AG04450 (cell line): ENCODE measurements at places on chromosomes 3 and 15.

GRCh38 chr3:170714122-170714521 lies 128.2 kb upstream of the SLC7A14 start:
- DNase-seq = no peak

DNA sequence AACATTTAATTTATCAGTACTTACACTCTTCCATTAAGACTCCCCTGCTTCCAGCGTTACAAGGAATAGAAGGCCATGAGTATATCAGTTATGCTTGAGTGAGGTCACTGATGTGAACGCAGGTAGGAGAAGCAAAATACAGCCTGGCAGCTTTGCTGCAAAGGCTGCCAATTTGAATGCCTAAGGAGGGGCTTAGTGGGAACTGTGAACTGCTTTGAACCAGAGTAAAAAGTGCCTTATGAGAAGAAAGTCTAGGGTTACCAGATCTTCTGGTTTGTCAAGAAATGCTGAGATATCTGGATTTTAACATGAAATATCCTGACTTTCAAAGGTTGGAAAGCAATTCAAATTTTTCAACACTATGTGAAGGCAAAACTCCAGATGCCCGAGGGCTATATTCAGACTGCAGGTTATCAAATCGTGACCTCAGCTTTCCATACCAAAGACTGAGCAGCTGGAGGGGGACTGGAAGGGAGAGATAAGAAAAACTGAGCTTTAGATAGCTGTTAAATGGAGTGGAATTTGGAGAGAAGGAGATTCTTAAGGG lies 446.3 kb upstream of the NECTIN3 start:
- DNase-seq = no peak

DNA sequence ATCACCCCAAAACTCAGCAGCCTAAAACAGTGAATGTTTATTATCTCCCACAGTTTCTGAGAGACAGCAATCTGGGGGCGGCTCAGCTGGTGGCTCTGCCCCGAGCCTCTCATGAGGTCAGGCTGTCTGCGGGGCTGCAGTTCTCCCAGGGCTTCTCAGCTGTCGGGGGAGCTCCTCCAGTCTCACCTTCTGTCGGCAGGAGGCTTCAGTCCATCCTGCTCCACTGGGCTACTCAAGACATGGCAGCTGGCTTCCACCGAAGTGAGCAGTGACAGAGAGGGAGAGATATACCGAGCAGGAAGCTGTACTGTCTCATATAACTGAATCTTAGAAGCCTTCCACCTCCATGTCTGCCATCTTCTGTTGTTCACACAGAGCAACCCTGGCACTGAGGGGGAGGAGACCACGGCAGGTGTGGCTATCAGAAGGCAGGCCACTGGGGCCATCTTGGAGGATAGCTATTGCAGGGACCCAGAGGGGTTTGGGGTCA lies 72.8 kb upstream of the ITGA11 start:
- no peak for DNase-seq

DNA sequence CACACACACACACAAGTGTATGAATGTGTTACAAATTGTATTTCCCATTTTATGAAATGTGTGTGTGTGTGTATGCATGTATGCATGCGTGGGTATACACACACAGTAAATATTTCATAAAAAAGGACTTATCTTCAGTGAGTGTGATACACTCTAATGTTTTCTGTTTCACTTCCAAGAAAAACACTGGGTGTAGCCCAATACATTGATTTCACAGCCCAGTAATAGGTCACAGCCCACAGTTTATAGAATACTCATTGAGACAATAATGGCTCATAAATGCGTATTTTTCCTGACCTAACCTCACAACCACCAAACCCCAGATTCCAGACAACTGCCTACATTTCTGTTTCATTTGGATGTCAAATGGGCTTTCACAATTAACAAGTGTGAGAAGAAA lies 619.5 kb downstream of the MAGI1 start:
- no peak for DNase-seq

- DNase-seq = no peak
Measured at GRCh38 chr3:123686251-123686650, 101.4 kb upstream of the HACD2 start.

DNA sequence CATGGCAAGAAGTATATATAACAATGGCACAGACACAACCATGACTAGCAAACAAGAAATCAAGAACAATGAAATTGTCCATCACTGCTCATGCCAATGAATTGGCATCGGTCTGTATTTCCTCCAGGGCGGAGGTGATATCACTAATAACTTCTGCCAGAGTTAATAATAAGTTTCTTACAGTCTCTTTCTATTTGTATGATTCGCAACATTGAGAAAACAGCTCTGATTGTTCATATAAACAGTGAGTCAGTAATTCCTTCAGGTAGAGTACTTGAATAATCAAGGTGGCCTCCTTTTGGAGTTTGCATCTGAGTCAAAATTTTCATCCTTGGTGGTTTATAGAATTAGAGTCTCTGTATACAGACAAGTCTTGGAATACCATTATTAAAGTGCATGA lies 8.3 kb upstream of the SPICE1 start:
- no peak for DNase-seq

DNA sequence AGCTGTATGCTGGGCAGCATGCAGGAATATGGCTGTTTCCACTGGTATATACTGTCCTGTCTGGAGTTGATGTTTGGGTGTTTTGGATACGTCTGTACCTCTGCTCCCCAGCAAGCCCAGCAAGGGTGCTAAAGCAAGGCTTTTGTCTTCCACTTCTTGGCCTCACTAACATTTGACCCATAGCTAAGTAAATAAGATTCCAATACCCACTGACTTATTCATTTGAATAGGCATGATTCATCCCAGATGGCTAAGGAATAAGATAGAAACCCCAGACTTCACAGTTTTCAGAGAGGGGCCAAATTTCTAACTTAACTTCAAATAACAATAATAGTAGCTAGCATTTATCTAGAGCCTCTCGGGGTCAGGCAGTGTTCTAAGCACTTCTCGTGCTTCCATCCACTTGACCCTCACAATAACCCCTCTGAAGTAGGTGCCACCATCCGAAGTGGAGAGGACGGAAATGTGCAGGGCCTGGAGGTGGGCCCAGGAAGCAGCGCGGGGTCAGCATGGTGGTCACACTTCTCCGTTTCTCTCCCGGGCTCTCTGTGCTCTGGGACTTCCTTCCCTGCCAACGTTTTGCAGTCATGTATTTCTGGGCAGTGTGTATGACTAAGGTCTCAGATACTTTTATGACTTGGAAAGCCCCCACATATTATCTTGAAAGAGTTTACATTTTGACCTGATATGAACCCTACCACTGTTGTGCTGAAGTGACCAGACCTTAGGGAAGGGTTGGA lies 39.3 kb downstream of the LRRK1 start:
- DNase-seq = no peak

DNA sequence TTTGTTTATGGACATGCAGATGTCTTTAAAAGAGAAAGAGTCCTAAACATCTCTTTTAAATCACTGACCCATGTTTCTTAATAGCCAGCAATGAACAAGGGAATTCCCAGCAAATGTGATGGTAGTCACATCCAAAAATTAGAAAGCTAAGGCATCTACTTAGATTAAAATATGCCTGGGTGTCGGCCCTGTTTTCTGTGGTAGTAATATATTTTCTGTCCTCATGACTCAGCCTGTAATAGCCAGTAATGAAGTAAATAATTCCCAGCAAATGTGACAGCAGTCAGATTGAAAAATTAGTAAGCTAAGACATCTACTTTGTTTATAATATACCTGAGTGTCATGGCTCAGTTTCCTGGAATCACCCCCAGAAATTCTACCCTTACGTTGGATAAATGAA lies 60.6 kb upstream of the MYRIP start:
- no peak for DNase-seq

GRCh38 chr15:62416526-62416925 lies 251.4 kb upstream of the C2CD4B start:
- no peak for DNase-seq

DNA sequence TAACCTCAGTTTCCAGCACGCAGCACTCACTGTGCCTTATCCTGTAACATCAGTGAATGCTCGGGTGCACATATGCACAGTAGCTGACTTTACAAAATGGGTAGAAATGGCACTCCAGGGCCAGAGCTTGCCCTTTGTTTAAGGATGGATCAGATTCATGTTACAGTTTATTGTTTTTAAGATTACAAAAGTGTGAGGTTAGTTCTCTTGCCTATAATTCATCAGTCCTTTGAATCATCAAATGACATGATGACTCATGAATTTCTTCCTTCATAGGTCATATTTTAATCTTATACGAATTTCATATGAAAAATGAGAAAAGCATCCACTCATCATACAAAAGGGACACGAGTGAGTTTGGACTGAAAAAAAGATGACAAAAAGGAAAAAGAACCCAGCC lies 545.3 kb downstream of the GBE1 start:
- no peak for DNase-seq

- DNase-seq = no peak
Measured at GRCh38 chr3:148923592-148923991, 58.5 kb downstream of the CPA3 start.

- no peak for DNase-seq
Measured at GRCh38 chr15:98134905-98135304, 174.4 kb downstream of the ARRDC4 start.

DNA sequence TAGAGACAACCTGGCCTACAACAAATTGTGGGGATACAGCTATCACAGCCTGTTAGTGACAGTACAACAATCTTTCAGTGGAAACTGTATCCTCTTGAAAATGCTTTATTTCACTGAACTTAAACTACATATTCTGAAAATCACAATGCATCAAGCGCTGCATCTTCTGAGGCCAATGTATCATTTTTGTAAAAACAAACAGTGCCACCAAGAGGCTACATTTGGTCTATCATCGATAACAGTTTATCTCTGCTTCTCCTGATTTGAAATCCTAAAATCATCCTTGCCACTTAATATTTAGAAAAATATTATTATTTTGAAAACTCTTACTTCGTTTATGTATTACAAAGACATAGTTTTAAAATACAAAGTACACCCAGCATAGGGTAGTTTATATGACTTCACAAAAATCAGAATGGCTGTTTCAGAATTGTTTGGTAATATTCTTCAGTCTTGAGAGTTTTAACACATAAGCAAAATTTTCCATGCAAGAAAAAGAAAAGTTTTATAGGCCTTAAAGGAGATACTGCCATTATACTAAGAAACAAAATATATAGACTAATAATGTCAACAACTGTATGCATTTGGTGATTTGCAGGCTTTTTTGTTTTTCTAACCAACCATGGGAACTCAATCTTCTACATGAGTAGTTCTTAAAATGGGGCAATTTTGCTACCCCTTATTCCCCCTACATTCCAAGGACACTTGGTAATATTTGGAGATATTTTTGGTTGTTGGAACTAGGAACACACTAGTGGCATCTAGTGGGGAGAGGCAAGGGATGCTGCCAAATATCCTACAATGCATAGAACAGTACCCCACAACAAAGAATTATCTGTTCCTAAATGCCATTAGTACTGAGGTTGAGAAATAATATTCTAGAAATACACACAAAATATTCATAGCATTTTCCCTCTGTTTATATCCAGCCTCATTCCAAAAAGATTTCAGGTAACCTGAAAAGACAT lies 42.3 kb downstream of the WDR72 start:
- no peak for DNase-seq

GRCh38 chr3:11556851-11557644 lies 86.7 kb downstream of the VGLL4 start:
- DNase-seq = peak; percentile 61

- DNase-seq = no peak
Measured at GRCh38 chr15:44641651-44642050, 21.8 kb downstream of the SPG11 start.

DNA sequence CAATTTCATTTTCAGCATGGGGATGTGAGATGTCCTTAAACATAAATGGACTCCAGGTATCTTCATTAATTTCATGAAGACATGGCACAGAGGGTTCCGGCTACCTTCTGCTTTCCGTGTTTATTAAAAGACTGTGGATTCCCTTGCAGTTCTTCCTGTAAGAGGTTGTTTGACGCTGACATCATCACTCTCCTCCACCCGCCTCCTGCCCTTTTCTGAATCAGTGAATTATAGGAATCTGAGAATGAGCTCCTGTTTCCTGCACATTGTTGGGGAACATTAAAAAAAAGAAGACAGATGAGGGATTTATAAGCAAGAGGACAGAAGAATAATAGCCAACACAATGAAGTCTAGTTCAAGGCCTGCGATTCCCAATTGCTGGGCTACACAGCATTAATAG lies 191.3 kb downstream of the LPP start:
- no peak for DNase-seq

DNA sequence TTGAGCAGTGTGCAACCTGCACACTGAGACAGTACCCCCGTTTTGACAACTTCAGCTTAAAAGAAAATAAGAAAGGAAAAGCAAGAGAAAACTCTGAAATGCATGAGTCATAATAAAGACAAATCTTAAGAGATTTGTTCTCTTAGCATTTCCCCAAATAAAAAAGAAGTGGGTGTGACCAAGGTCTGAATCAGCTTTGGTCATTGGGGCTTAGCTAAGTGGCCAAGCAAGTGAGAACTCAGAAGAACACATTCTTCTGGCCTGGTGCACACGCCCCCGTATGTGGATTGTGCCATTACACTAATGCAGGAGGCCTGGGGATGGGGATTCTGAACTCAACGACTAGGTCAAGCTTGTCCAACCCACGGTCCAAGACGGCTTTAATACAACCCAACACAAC lies 56.9 kb upstream of the PDZRN3 start:
- peak; percentile 27 for DNase-seq

- DNase-seq = no peak
Measured at GRCh38 chr15:32717426-32718226, at the start of gene GREM1. TSS of gene GREM1 (plus strand) at chr15:32718004. CDS start at chr15:32730691, 12,687 bp downstream.

GRCh38 chr3:143849854-143850549 lies 1.7 kb upstream of the SLC9A9 start:
- DNase-seq = peak; percentile 73

DNA sequence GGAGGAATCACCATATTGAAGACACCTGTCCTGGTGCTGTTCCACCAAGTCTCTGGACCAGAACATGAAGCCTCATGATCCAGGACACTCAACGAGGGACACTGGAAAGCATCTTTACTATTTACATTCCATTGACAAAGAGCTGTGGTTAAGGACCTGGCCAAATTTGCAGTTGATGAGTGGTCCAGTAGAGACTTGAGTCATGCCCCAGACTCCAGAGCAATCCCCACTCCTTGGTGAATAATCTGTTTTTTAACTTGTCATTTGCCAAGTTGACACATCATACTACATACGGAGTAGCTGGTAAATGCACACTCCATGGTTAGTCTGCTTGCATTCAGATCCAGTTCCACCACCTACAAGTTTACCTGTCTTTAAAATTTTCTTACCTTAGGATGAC lies 1.2 kb upstream of the COL6A6 start:
- no peak for DNase-seq

GRCh38 chr3:193114431-193115340 lies 126.3 kb upstream of the PLAAT1 start:
- no peak for DNase-seq

DNA sequence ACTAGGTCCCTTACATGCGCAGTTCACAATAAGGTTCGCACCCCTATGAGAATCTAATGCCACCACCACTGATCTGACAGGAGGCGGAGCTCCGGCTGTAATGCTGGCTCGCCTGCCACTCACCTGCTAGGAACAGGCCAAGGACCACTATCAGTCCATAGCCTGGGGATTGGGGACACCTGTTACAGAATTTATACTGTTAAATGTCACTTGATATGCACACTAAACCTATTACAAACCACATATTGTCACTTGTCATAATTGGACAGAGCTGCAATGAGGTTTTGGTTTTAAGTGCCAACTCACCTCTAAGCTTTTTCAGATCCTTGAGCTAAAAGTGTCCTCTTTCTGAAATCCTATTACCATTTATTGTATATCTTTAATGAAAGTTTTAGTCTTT lies 507.9 kb upstream of the TPRG1 start:
- no peak for DNase-seq
